ENCODE measurements at places on chromosomes 3 and 15.

- no peak for ATAC-seq
These were observed 30.2 kb upstream of the CRBN start for GRCh38 chr3:3209714-3210113.

GRCh38 chr15:75036212-75036616 is 12.8 kb downstream of the PPCDC start:
- no peak for ATAC-seq

DNA sequence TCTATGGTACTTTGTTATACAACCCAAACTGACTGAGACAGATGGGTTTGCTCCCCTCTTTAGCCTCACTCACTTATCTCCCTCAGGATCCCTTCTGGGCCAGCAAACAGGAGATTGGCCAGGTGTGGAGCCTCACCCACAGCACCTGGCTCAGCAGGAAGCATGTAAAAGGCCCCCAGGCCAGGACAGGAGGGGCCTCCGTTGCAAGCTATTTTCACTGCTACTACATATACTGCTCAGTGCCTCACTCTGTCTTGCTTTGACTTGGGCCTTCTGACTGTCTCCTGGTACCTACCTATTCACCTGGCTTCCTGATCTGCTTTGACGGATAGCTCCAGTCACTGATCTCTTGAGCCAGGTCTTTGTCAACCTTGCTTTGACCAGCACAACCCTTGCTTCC is 20.4 kb upstream of the TPM1 start:
- no peak for ATAC-seq

- ATAC-seq, result no peak
These were observed 2.2 kb downstream of the LTF start for GRCh38 chr3:46462511-46462910.

DNA sequence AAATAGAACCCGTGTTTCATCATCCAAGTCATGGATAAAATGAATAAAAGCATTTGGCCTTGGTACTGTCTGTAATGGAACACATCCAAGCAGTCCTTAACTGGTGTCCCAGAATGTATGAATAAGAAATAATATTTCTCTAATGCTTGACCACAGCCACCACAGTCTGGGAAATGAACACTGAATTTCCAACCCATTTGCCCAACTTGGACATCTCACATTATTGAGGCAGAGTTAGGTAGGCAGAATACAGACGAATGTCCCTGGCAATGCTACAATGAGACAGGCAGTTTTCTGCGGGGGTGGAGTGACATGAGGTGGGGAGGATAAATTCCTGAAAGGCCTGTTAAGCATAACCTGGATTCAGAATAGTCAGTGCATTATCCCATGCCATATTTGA is 245.7 kb downstream of the ZIC1 start:
- no peak for ATAC-seq

DNA sequence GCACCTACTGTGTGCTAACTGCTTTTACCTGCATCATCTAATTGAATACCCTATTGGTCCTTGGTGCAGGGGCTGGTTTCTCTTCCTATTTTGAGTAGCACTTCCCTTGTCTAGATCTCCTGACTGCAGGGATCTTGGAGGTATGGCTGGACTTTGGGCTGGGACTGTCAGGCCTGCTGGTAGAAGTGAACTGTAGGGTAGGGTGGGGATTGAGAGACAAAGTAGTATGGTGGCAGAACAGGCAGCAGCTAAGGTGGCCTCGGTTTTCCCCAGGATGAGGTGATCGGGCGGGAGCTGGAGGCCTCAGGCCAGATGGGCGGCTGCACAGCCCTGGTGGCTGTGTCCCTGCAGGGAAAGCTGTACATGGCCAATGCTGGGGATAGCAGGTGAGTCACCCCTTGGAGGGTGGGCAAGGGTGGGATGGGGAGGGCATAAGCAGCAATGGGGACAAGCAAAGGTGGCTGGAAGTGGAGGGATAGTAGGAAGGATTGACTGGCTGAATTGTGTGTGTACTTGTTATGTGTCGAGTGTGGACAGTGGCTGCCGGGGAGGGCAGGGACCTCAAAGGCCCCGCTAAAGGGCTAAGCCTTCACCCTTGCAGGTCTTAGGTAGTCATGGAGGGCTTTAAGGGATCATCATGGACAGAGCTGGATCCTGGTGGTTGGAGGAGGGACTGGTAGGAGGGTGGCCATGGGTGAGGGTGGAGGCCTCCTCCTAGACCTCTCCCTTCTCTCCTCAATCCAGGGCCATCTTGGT is 2.0 kb downstream of the PPM1M start:
- no peak for ATAC-seq

All from SK-N-SH treated with all-trans-retinoic acid at 6 μM for 48 hours (cell line).